ENCODE measurements at places on chromosomes 13 and 19. TPM values are rescaled to one million over a fixed set of nuclear protein-coding genes. Genes with fewer than 3 reads are reported as not detected.

Gene SIGLEC8
- total RNA-seq: 2.0 TPM

Gene CD37
- total RNA-seq: 10.1 TPM

GRCh38 chr13:99012539-99012938, 34.7 kb upstream of the DOCK9 start:
- no peak for DNase-seq

DNA sequence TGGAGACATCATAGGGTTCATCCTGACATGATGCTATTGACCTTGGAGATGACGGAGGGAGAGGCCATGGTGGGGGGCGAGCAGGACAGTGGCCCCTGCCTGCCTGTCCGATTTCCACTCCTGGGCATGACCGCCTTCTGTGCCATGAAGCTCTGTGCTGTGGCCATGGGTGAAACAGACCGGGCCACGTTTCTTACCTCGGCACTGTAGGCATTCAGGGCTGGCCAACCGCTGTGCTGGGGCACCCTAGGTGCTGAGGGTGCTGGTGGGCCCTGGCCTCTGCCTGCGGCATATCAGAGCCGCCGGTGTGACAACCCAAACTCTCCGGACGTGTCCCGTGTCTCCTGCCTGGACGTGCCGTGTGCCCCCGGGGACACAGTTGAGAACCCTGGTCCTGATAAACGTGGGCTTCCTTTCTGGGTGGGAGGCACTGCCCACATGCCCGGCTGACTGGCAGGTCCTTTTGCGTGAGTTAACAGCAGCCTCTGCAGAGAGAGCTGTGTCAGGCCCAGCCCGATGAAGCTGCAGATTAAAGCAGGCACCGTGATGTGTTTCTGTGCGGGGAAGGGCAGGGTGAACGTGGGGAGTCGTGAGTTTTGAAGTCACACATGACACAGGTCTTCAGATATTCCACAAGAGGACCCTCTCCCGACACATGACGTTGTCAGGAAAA, 46.5 kb downstream of the TMEM255B start:
- DNase-seq: no peak

DNA sequence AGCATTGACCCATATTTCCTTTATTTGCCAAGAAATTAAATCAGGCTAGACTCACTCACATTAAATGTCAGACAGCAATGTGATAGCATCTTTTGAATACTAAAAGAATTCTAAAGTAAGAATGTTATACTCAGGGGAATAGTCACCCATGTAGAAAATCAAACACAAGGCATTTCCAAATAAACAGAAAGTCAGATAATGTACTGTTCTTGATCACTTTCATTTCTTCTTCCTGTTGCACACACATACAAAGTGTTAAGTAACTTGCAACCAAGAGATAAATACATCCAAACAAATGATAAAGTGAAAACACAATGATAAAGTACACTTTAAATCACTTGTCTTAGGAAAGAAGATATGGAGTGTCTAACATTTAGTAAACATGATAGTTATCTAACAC, 1366.6 kb upstream of the MIR17HG start:
- DNase-seq: no peak

GRCh38 chr13:111388851-111389500, 68.5 kb downstream of the TEX29 start:
- DNase-seq: no peak

- no peak for DNase-seq
Observed at GRCh38 chr19:20197747-20198146, 30.7 kb downstream of the ZNF486 start.

DNA sequence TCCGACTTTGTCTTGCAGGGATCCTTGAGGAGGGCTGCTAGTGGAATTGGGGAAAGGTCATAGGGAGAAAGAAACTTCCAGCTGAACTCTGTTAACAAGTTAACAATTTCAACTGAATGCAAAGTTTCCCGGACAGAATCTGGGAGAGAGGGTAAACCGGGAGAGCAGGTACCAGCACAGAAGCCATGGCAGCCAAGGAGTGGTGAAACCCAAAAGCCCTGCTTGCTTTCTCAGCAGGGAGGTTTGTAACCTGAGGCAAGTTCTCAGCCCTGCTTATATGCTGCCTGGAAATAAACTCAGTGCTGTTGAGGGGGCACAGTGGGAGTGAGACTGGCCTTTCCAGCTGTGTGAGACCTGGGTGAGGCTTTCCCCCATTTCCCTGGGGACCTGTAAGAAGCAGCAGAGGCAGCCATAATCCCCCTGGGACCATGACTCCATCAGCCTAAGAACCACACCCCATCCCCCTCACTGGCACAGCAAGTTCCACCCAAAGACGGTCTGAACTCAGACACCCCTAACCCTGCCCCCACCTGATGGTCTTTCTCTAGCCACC, 84.0 kb downstream of the SUCLA2 start:
- DNase-seq: no peak

GRCh38 chr13:24215732-24216131, 55.2 kb downstream of the SPATA13 start:
- no peak for DNase-seq

DNA sequence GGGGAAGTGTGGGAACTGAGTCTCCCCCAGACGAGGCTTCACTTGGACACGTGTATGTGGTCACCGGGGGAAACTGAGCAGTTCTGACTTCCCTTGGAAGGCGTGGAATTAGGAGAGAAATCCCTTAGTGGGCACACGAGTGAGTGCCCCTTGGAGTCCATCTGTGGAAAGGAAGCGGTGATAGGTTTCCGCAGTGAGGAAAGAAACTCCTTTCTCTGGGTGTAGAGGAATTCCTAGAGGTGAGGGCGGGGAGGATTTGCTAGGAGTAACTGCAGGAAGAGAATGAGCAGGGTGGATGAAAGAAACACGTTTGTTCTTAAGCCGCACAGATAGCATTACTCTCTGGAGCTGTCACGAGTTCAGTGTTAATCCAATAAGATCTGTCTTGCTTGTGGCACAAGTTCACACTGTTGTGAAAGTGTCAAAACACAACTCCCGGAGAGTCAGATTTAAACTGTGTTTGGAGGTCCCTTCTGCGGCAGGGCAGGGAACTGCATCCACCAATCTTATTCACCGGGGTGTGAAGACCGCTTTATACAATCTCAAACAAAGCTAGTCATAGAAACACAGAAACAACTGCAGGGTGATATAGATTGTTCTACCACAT, 1.2 kb downstream of the KL start:
- no peak for DNase-seq

GRCh38 chr13:77724092-77724491, 26.6 kb downstream of the SLAIN1 start:
- no peak for DNase-seq

DNA sequence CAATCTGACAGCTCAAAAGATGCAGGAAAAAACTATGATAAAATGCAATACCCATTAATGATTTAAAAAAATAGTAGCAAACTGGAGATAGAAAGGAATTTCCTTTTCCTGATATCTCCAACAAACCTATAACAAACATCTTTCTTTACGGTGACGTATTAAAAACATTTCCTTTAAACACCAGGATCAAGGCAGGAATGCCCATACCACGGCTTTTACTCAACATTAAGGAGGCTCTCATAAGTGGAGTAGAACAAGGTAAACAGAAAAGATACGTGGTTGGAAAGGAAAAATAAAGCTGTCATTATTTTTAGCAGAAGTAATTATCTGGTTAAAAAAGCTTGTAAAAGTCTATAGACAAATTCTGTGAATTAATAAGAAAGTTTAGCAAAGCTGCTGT, 61.1 kb downstream of the MIPEP start:
- DNase-seq: no peak

DNA sequence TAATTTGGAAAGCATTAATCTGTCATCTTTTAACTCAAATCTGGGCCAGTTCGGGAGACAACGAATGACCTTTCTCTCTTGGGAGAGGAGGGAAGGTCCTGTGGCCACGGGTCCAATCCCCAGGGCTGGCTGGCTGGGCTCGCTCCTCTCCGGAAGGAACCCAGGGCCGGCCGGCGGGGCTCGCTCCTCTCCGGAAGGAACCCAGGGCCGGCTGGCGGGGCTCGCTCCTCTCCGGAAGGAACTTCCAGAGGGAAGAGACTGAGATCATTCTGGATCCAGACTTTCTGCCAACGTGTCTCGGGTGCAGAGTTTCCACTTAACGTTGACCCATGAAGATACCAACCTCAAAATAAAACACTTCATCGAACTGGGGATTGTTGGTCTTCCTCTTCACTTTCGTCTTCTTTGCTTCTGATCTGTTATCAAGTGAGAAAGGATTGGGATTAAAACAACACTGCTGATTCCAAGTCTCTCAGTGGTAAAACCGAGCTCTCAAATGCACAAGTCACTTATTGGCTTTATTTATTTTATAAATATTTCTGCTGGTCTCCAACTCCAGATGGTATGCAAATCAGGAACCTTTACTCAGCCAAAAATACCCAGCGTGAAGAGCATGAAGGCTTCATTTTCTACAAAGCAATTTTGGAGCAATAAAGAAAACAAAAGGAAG, 53.3 kb upstream of the C13orf46 start:
- DNase-seq: no peak

- no peak for DNase-seq
Observed at GRCh38 chr13:24891476-24892108, 127.6 kb downstream of the RNF17 start.

DNA sequence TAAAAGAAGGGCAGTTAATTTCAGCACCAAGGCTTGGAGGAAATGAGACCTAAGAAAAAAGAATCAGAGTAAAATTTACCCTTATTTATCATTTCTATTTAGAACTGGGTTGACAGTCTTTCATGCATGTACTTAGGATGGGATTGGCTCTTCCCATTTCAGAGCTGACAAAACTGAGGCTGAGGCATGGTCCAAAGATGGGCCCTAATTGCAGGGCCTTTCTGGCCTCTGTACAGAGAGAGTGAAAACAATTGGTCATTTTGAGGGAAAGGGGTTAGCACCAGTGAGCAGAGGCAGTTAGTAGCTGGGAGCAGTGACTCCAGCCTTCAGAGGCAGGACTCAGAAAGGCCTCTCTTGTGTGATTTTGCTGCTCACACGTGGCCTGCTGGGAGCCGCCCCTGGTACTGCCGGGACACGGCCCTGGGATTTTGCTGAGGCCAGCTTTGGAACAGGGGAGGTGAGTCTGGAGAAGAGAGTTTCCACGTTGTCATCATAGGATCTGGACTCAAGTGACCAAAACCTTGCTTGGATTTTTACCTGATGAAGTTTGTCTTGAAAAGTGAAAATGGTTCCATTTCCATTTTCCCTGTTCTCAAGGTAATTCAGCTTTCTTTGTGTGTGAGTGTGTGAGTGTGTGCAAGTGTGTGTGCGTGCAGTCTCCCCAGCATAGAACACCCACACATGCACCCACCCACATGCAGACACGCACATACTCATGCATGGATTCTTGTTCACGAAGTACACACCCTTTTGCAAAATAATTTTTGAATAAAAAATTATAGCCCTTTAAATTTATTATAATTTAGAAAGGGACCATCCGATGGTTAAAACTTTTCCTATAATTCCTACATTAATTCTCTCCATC, at the start of gene ZNF536:
TSS of gene ZNF536 (plus strand) at position 425 of the 865 bp plus-strand sequence. CDS start 71,179 bp downstream, outside the sequence.
- DNase-seq: no peak

DNA sequence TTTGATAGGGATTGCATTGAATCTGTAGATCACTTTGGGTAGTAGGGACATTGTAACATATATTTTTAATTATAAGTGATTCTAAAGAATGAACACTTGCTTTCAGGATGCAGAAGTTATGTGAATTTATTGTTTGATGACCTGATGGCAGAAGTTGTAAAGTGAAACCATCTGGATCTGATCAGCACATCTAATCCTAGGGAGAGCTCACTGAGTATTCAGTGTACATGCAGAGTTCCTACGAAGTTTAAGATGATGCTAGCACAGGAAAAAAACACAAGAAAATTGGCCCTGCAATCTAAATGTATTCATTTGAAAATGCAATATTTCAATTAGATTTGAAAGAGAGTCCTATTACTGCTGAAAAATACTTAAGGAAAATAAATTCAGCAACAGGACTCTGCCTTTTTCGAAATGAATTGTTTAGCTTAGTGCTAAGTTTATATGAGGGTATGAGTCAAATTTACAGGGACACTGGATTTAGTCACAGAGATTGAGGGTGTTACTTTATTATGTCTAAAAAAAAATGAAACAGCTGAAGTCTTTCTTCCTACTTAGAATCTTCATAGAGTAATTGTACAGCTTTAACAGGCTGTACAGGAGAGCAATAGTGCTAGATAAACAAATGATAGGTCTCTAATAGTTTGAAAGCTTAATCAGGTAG, 385.7 kb downstream of the DCT start:
- DNase-seq: no peak

All from mucosa of descending colon (tissue), 3 donors.